Right renal pelvis (tissue), 4 donors: ENCODE measurements at places on chromosomes 2 and 18. TPM values are rescaled to one million over a fixed set of nuclear protein-coding genes. Genes with fewer than 3 reads are reported as not detected.
A peak's percentile ranks its signal among the peaks of the same experiment; 100 is the strongest.

GRCh38 chr2:231710799-231711676 lies 2.7 kb downstream of the PTMA start:
- DNase-seq, result no peak

GRCh38 chr18:50429207-50429948 lies 54.5 kb downstream of the SKA1 start:
- DNase-seq, result peak; percentile 29

DNA sequence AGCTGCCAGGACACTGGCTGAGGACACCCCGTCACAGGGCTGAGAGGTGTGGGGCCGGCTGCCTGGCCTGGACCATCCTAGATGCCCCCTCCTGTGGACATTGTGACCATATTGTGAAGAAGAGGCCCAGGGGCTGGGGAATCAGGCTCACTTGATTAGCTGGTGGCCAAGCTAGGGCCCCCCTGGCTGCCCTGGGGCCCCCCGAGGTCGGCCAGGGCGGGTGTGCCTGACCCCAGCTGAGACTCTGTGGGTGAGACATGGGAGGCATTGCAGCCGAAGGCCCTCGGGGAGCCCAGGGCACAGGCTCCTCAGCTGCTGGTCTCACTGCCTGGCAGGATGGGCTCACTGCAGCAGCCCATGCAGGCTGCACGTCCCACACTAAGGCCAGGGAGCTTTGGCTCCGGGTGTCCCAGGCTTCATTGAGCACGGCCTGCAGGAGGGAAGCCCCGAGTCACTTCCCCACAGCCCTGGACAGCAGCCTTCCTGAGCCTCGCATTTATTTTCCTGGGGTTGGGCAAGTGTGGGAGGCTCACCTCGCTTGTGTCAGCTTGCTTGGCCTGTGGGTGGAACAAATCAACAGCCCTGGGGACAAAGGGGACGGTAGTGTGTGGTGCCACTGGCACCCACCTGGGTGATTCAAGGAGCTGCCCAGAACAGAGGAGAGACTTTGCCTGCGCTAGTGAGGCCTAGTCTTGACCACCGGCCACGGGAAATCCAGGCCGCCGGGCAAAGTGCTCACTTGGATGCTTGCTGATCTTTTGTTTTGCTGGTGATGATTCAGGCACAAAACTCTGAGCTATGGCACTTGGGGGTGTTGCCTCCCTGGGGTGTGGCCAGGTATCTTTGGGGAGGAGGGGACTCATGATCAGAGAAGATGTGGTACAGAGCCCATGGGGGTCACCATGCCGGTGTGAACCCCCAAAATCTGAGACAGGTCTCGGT lies 1.3 kb downstream of the GAL3ST2 start:
- DNase-seq, result no peak

DNA sequence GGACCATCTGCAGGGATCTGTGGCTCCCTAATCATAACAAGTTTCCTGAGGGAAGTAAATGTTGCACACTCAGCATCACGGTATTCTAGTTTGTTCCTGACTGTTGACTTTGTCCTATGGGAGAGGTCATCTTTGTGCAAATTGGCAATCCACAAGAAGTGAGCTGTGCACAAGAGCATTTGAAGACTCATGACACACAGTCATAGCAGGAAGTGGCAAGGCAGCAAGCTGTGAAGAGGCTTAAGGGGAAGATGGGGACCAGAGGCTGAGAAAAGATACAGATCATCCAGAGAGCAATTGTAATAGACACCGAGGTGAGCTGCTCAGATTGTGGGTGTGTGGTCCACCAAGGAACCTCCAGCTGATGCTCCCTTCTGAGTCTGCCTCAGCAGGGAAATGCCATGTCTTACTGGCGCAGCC lies 2.7 kb downstream of the TNP1 start:
- DNase-seq, result no peak

- no peak for DNase-seq
Observed at GRCh38 chr2:2791031-2791430, 460.0 kb upstream of the MYT1L start.

GRCh38 chr18:70384181-70384790 lies 95.4 kb downstream of the SOCS6 start:
- DNase-seq, result no peak

DNA sequence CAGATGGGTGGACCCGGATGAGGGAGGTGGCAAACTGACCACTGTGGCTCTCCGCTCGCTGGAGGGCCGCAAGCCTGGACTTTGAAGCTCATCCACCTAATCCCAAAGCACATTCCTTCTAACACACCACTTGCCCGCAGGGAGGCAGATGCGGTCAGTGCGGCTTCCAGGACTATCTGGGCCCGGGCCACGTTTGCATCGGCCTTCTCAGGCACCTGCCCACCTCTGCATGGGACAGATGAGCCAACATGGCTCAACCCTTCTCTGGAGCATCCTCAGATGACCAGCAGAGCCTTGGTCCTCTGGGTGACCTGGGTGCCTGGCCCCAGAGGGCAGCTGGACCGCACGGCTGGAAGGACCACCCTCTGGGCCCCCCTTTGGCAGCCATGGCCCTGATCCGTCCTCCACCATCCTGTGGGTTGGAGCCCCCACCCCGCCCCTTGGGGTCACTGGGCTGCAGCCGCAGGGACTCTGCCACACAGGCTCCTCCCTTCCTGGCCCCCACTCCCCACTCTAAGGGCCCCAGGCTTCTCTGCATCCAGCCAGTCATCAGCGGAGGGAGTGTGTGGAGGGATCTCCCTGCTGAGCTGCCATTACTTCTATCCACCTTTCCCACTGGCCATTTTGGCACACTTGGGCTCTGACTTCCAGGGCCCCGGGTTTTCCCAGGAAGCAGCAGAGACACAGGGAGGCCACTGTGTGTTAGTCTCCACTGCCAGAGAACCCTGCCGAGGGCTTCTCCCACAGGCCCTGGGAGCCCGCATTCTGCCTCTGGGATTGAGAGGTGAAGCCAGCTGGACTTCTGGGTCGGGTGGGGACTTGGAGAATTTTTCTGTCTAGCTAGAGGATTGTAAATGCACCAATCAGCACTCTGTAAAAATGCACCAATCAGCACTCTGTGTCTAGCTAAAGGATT lies 12.3 kb downstream of the HDAC4 start:
- DNase-seq, result no peak

DAW1 gene
- polyA plus RNA-seq, result 0.50 TPM

LIMS4 gene
- polyA plus RNA-seq, result 1.4 TPM
